Effector memory CD4-positive, alpha-beta T cell (primary cell): ENCODE measurements at places on chromosomes 2 and 18.

- DNase-seq = no peak
Measured at GRCh38 chr2:45912109-45912508, 260.6 kb downstream of the PRKCE start.

- no peak for DNase-seq
Measured at GRCh38 chr2:232290668-232291067, 87.9 kb upstream of the ALPP start.

DNA sequence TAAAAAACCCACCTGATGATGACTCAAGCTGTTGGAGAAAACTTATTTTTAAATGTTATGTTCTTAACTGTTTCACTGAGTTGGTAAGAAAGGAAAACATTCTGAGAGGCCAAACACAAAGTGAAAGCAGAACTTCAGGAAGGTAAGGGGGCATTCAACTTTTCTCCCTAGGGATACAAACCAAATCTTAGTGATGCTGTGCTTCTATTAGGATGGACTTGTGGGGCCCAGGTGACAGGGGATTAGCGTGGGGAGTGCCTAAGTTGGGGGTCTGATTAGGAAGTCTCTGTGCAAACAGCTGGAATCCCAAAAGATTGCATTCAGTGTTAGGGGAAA is 18.5 kb downstream of the PDCL3 start:
- no peak for DNase-seq

DNA sequence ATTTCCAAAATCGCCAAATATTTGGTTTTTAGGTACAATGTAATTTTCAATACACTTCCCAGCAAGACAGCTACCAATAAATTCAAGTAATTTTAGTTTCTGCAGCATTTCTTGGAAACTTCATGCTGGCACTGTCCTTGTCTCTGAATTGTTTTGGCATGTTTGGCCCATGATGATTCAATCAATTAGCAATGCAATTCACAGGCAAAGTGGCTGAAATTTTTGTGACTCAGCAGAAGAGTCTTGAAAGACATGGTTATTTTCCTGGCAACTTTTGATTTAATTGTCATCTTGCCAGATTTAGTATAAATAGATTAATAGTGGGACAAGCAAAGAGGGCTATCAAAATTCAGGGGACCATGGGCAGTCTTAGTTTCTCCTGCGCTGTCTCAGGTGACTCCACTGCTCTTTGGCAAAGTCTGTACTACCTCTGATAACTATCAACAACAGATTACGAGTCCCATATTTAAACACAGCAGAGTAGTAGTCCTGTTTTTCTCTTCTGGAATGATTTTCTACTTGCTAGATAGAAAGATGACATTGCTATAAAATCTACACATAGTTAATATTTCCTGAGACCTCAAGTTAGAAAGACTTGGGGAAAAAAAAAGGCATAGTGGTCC is 88.9 kb upstream of the CYP26B1 start:
- DNase-seq = no peak

DNA sequence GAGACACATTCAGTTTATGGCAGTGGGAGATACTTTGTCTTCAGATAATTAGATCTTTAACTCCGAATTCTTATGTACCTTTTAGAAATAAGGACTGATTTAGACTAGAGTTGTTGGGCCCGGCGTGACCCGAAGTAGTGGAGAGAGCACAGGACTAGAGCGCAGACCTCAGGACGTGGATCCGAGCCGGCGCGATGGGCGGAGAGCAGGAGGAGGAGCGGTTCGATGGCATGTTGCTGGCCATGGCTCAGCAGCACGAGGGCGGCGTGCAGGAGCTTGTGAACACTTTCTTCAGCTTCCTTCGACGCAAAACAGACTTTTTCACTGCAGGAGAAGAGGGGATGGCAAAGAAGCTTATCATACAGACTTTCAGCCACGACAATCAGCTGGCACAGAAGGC is 54.5 kb downstream of the FMNL2 start:
- no peak for DNase-seq

DNA sequence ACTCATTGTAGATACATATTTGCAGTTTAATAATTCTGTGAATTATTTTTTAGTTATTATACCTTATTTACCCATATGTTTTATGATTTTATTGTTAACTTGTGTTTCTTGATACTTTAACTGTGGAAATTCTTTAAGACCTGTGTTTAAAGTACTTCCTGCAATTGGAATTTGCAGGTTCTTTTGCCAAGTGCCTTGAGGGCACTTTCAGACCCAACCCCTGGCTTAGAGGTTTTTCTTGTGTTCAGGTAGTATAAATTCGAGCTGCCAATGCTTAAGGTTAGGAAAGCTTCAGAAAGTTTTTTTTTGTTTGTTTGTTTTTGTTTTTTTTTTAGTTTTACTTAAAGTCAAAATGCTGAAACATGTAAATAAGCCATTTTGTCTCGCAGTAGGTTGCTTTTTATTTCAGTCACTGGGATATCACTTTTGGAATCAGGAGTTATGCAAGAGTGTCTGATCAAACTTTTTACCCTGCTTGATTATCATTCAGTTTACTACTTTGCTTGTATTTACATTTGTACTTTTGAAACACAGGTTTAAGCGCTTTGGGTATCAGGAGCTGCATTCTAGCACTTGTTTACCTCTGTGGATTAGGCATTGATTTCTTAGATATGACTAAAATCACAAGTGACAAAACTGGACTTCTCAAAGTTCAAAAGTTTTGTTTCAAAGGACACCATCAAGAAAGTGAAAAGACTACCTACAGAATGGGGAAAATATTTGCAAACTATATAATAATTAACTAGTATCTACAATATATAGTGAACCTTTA is 31.8 kb downstream of the TDRD15 start:
- no peak for DNase-seq

DNA sequence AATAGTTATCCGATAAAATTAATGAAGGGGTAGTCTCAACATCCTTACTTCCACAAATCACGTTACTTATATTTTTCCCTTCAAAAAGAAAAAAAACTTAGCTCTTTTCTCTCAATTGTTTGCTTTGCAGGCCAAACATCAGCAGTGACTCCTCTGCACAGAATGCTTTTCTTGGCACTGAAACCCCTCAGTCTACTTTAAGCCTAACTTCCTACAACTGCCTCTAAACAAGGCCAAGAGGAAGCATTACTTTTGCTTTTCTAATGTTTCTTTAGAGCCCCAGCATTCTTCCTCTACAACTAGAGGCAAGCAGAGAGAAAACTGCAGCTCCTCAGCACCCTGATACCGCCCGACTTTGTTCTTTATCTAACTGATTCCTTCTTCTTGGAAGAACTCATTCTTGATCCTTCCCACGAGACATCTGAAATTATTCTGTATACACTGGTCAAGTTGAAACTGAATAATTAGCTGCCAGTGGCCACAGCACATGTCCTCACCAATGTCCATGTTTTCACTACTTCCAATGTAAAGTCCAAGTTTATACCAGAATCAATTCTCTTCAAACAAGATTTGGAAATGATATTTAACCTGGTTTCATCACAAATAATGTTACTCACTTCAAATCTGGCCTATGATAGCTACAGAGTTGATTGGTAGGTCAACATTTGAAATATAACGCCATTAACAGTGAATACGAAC is 55.3 kb downstream of the DTNB start:
- DNase-seq = no peak

GRCh38 chr2:240998706-240998994 is 232 bp downstream of the SNED1 start:
- no peak for DNase-seq

- no peak for DNase-seq
Measured at GRCh38 chr2:225614915-225615314, 215.4 kb downstream of the NYAP2 start.
